ENCODE measurements at places on chromosomes 6 and 20. TPM values are rescaled to one million over a fixed set of nuclear protein-coding genes. Genes with fewer than 3 reads are reported as not detected.

Gene YTHDF1
- total RNA-seq, result 27.1 TPM

Gene TEAD3
- not detected for total RNA-seq

Gene NOX3
- not detected for total RNA-seq

Gene UST
- 0.15 TPM for total RNA-seq

Gene JPH2
- not detected for total RNA-seq

Gene EDN1
- 0.34 TPM for total RNA-seq

Gene NKX2-2
- total RNA-seq, result not detected

Gene EGFL8
- 4.9 TPM for total RNA-seq

Gene DEFB124
- total RNA-seq, result not detected

Gene WFDC8
- total RNA-seq, result not detected

Gene CDYL
- 16.4 TPM for total RNA-seq

Gene RIPOR3
- not detected for total RNA-seq

Gene NKAPL
- 0.11 TPM for total RNA-seq

Gene TNFRSF21
- 0.04 TPM for total RNA-seq

Gene TRIM31
- not detected for total RNA-seq

Gene SLC22A3
- total RNA-seq, result not detected

Gene TGM3
- total RNA-seq, result not detected

Gene OSBPL2
- total RNA-seq, result 22.6 TPM

Gene TCP11
- total RNA-seq, result not detected

Gene GSTA1
- not detected for total RNA-seq

Gene RRAGD
- total RNA-seq, result 0.41 TPM

Gene SAMD3
- not detected for total RNA-seq

Gene HTR1E
- total RNA-seq, result not detected

Gene ADGRB3
- total RNA-seq, result not detected

Gene OPN5
- not detected for total RNA-seq

Gene PDYN
- total RNA-seq, result not detected

Gene RAB44
- not detected for total RNA-seq

Gene PRDM13
- total RNA-seq, result not detected

Gene KIAA0408
- 0.22 TPM for total RNA-seq

Gene RIPOR2
- total RNA-seq, result 73.8 TPM

Gene TNNC2
- not detected for total RNA-seq

Gene CD164
- total RNA-seq, result 83.0 TPM

Gene LINC00237
- total RNA-seq, result 0.14 TPM

Gene IRF4
- total RNA-seq, result not detected

Gene SPATS1
- total RNA-seq, result not detected

Gene TRIM40
- not detected for total RNA-seq

Gene MICB
- total RNA-seq, result 13.2 TPM

Gene GABRR2
- 0.22 TPM for total RNA-seq

Gene PRSS35
- total RNA-seq, result not detected

Gene PRL
- not detected for total RNA-seq

Gene FAM83C
- not detected for total RNA-seq

Gene KIFC1
- 42.8 TPM for total RNA-seq

Gene PARD6B
- total RNA-seq, result 2.6 TPM

Gene SLC16A10
- total RNA-seq, result 1.6 TPM

Gene SUMO4
- 2.4 TPM for total RNA-seq

Gene GFOD1
- 29.5 TPM for total RNA-seq

Gene ZNF391
- total RNA-seq, result 0.47 TPM

Gene IP6K3
- total RNA-seq, result not detected

Gene ACTL10
- 9.2 TPM for total RNA-seq

Gene PI16
- total RNA-seq, result 0.07 TPM
